ENCODE measurements at places on chromosomes 4 and X.
A peak's percentile ranks its signal among the peaks of the same experiment; 100 is the strongest.

DNA sequence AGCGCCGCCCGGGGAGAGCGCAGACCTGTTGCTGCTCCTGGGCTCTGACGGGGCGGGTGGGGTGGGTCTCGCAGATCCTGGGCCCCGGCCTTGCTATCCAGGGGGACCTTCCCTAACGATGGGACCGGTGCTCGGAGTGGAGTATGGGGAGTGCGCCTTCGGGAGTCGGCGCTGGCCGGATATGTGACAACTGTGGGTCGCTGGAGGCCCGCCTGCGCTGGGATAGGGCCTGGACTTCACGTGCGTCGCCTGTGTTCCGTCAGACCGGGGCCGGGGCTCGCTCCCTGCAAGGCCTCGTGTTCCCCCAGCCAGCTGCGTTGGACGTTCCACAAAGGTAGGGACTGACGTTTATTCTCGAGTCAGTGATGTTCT lies 1.3 kb downstream of the TBL1X start:
- H3K27ac ChIP-seq: no peak overlapping the region
- DNase-seq: peak; percentile 75

DNA sequence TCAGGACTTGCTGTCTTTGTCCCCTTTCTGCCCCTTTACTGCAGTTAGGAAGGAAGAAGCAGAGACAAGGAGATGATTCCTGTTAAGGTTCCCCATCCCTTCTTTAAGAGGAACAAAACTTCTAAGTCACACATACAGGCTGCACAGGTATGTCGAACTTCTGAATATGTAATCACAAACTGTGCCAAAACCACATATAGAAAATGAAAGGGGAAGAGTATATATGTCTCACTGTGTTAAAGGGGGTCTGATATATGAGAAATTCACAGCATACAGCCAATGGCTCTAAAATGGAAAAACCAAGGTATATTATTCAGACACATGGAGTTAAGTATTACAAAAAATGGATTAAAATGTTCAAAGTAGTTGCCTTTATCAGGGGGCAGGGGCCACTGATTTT lies 11.7 kb downstream of the CFAP97 start:
- no peaks in the 10 kb centered on the region for H3K27me3 ChIP-seq
- no peak overlapping the region for H3K4me3 ChIP-seq
- H3K27ac ChIP-seq: no peak overlapping the region

DNA sequence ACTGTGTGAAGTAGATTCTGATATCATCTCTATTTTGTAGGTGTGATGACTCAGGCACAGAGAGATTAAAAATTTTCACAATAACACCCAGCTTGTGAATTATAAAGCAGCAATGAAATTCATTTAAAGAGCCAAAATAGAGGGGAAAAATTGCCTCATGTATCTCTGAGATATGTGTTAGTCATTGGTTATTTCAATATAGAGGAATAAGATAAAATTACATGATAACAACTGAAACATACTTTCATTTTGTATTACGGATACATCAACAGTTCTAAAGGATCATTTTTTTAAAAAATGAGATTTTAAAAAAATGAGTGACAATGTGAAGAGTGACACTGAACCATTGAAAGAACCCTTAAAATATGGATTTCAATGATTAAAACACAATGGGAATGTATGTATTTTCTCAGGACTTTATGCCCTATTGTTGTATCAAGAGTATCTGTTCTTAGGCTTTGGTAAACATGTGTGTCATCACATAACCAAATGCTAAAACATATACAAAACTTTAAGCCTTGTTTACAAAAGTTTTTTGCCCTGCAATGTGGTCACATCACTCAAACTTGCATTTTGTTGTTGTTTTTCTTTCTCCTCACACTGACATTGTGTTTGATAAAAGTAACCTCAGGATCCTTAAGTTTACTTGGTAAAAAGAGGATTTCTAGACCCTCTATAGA lies 221.3 kb downstream of the ANTXR2 start:
- no peaks in the 10 kb centered on the region for H3K4me1 ChIP-seq
- H3K4me3 ChIP-seq: no peak overlapping the region
- no peaks in the 10 kb centered on the region for H3K36me3 ChIP-seq
- DNase-seq: no peak
- no peak overlapping the region for H3K27ac ChIP-seq

GRCh38 chrX:16843208-16843909 lies 26.8 kb downstream of the RBBP7 start:
- H3K4me3 ChIP-seq: no peak overlapping the region
- no peaks in the 10 kb centered on the region for H3K27me3 ChIP-seq
- no peak overlapping the region for H3K27ac ChIP-seq
- H3K4me1 ChIP-seq: peaks cover 5% of the 10 kb centered on the region
- H3K36me3 ChIP-seq: peaks cover 50% of the 10 kb centered on the region

Data from endodermal cell (in vitro differentiated cells).